ENCODE measurements at places on chromosomes 13 and 19.

GRCh38 chr13:75959861-75960481, 323.8 kb downstream of the LMO7 start:
- no peak for DNase-seq

DNA sequence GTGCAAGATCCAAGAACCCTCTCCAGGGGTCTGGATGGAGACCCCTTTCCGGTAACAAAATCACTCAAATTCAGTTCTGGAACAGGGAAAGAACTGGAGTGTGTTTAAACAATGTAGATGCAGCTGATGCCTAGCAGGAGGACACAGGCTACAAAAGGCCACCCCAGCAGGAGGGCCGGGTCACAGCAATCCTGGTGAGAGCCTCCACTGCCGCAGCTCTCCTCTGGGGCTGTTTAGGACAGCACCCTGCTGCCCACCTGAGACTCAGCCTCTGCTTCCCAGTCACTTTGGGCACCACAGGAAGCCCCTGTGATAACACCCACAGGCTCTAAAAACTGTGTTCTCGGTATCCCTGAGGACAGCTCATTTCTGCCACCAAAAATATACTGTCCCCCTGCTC, 318.7 kb upstream of the NBEA start:
- DNase-seq, result no peak

- DNase-seq, result no peak
Observed at GRCh38 chr19:47240556-47240955, 9.6 kb upstream of the BBC3 start.

DNA sequence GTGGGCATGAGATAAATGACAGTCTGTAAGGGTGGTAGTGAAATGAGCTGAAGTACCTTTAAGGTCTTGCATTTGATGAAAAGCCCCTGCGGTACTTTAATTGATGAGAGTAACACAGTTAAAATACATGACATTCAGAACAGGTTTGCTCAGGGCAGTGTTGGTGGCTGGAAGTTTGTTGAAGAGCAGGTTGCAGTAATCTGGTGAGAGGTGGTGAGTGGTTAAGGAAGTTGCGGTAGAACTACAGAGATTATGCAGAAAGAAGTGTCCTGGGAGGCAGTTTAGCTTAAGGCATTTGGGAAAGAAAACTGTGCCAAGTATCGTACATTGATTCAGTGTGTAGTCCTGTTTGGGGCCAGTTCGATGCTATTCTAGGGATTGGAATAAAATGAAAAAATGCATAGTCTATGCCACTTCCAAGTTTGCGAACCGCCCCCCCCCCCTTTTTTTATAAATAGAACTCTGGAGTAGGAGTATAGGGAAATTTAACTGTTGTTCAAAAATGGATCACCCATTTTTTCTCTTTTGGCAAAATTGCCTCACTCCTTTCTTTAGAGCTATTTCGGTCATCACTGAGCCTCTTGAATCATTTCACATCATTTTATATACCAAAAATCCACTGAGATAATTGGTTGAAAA, 42.7 kb downstream of the SLAIN1 start:
- DNase-seq, result no peak

GRCh38 chr19:933553-933882, 7.7 kb downstream of the ARID3A start:
- no peak for DNase-seq

DNA sequence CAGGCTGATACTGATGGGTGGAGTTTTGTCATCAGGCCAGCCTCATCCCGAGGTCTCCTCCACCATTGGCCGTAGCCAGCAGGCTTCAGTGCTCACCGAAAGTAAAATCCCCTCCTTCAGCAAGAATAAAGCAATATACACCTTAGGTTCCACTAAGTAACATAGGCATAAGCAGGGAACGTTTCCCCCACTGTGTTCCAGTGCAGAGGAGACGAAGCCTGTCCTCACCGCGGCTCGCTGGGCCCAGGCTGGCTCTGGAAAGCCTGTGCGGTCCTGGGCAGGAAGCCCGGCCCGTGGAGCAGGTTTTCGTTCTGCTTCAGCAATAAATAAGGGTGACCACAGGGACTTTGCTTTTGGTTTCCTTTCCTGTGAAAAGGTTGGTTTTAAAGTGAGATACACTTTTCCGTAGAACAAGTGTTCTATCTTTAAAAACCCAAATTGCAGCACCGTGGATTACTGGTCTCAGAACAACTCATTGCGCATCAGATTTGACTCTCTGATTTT, 16.3 kb upstream of the TEX29 start:
- no peak for DNase-seq

- DNase-seq, result no peak
Observed at GRCh38 chr13:28379371-28380083, 115.4 kb downstream of the FLT1 start.
